Smooth muscle cell of the pulmonary artery (primary cell): ENCODE measurements at places on chromosomes 5 and 9. TPM values are rescaled to one million over a fixed set of nuclear protein-coding genes. Genes with fewer than 3 reads are reported as not detected.

Gene DDX4
- total RNA-seq = not detected in 2 replicates

Gene RPS14
- 1,032 and 1,726 TPM in 2 replicates for total RNA-seq

Gene PCDHGC4
- total RNA-seq = 3.5 and 4.2 TPM in 2 replicates

Gene MZB1
- total RNA-seq = not detected in 2 replicates

Gene HTR4
- 0.07 and 3.3 TPM in 2 replicates for total RNA-seq

Gene PTPN3
- 3.9 and 7.2 TPM in 2 replicates for total RNA-seq

Gene CDHR2
- 0.17 TPM in 1 of 2 replicates, not detected in the other for total RNA-seq

Gene EIF4E1B
- total RNA-seq = not detected in 2 replicates

Gene SPINK4
- total RNA-seq = 0.91 TPM in 1 of 2 replicates, not detected in the other

Gene PCDHGA10
- total RNA-seq = 8.3 and 9.4 TPM in 2 replicates

Gene SPAAR
- total RNA-seq = 0.13 and 0.26 TPM in 2 replicates

Gene SEMA6A
- 0.20 and 0.23 TPM in 2 replicates for total RNA-seq

Gene FGF10
- total RNA-seq = 0.10 and 2.2 TPM in 2 replicates

Gene LPAR1
- total RNA-seq = 58.6 and 95.9 TPM in 2 replicates

Gene SHOC1
- under 0.01 TPM in 1 of 2 replicates, not detected in the other for total RNA-seq

Gene KIF27
- total RNA-seq = 3.0 and 3.3 TPM in 2 replicates

Gene CD14
- 4.8 and 5.2 TPM in 2 replicates for total RNA-seq

Gene GNG10
- total RNA-seq = 49.0 and 63.9 TPM in 2 replicates

Gene SPINK1
- 0.66 and 1.3 TPM in 2 replicates for total RNA-seq

Gene WDR38
- not detected in 2 replicates for total RNA-seq

Gene SLC6A7
- 0.20 TPM in 1 of 2 replicates, not detected in the other for total RNA-seq

Gene HTR1A
- total RNA-seq = not detected in 2 replicates

Gene TRAF2
- total RNA-seq = 14.4 and 18.5 TPM in 2 replicates

Gene DAB2IP
- total RNA-seq = 30.8 and 33.3 TPM in 2 replicates

Gene FREM1
- total RNA-seq = 0.39 TPM in 1 of 2 replicates, not detected in the other

Gene IFNE
- total RNA-seq = 10.4 and 30.1 TPM in 2 replicates

Gene FGF1
- total RNA-seq = 4.1 and 10.4 TPM in 2 replicates

Gene P4HA2
- total RNA-seq = 483 and 725 TPM in 2 replicates

Gene TNC
- 364 and 368 TPM in 2 replicates for total RNA-seq

Gene PCDHGA3
- total RNA-seq = 0.79 and 3.0 TPM in 2 replicates

Gene NR5A1
- total RNA-seq = not detected in 2 replicates
